ENCODE measurements at places on chromosomes 6 and 20.

GRCh38 chr6:114569669-114570068, 226.8 kb upstream of the HS3ST5 start:
- no peak for DNase-seq

GRCh38 chr20:52971498-52972189, 514 bp upstream of the TSHZ2 start:
- DNase-seq: no peak

DNA sequence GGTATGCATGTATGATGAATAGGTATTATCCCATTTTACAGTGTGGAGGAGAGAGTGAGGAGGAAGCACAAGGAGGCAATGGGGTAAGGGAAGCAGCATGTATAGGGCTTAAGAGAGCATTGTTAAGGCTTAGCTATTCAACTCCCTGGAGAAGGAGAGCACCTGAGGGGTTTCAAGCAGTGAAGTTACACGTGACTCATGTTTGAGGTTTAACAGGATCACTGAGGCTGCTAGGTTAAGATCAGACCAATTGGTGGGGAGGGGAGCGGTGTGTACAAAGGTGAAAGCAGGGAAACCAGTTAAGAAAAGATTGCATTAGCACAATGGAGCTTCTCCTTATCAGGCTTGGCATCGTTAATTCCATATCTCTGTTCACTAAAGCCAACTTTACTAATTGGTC, 64.4 kb upstream of the NHSL1 start:
- DNase-seq: no peak

GRCh38 chr6:141968632-141969031, 164.1 kb upstream of the GJE1 start:
- DNase-seq: no peak

GRCh38 chr20:20078041-20078440, 25.7 kb downstream of the CFAP61 start:
- no peak for DNase-seq

DNA sequence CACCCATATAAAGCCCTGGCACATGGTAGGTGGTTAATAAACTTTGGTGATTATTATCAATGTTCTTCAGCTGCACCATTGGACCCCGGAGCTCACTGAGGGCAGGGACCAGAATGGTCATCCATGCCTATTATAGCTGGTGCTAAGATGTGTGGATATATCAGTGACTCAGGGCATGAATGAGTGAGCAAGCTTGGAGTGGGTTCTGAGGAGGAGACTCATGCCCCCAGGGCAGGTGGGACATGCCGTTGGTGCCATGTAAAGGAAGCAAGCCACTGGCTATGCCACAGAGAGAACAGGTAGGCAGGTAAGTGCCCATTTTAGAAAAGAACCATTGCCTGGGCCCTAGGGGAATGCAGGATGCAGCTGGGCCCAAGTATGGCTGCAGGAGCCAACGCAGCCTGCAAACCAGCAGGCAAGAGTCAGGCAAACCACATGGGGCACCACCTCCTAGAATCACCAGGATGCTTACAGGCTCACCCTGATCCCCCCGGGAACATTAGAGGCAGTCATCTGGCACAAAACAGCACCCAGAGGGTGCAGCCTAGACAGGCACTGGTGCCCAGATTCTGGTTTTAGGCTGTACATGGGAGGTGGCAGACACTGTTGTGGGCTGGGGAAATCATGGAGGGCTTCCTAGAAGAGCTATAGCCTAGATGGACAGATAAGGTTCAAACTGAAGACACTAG, 23.5 kb downstream of the PLAGL2 start:
- DNase-seq: no peak

- no peak for DNase-seq
Measured at GRCh38 chr6:122788663-122789181, 336 bp upstream of the SMPDL3A start.

DNA sequence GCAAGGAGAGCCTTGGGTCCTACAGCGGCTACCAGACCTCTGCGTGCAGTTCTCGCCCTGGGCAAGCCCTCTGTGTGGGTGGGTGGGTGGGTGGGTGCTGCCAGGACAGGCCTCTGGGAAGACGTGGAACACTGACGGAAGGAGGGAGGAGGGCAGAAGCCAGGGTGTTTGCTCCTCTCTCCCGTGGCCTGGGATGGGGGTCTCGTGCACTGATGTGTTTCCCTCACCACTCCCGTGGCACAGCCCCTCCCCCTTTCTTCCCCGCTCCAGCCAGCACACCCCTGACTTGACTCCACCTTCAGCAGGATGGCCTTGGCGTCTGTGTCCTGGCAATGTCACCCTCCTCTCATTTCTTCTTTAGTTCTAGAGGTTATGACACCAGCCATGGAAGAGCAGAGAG, 130.0 kb downstream of the CDH26 start:
- DNase-seq: no peak

DNA sequence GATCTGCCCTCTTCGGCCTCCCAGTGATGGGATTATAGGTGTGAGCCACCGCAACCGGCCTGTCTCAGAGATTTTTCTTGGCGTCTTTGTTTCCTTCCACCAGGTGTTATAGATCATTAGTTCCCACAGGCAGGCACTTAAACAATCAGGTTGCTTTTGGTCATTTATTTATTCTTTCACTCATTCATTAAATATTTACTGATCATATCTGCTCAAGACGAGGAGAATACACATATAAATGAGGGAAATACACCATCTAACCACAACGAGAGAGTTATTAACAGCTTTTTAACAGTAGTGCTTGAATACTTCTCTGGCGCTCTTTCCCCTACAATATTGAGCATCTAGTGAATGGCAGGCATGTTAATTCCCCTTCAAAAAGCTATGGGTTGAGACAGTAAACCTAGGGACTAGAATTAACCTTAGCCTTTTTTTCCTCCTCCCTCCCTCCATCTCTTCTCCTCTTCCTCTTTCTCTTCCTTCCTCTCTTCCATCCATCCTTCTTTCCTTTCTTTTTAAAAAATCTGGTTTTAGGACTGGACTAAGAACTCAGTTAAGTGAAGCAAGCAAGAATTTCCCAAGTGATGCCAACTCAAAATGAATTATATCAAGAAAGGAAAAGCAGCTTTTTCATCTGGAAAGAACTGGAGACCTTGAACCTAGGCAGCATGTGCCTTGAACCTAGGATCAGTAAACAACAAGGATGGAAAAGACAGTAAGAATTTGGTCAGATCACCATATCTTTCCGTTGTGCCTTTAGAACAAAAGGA, 41.1 kb upstream of the RFPL4B start:
- DNase-seq: no peak

GRCh38 chr20:1561350-1561749, 3.8 kb upstream of the SIRPD start:
- DNase-seq: no peak

- no peak for DNase-seq
Measured at GRCh38 chr6:6405997-6406714, 85.7 kb upstream of the F13A1 start.

GRCh38 chr6:131685266-131685780, 15.9 kb downstream of the OR2A4 start:
- DNase-seq: no peak

- no peak for DNase-seq
Measured at GRCh38 chr20:64241061-64241460, 14.5 kb upstream of the PCMTD2 start.

DNA sequence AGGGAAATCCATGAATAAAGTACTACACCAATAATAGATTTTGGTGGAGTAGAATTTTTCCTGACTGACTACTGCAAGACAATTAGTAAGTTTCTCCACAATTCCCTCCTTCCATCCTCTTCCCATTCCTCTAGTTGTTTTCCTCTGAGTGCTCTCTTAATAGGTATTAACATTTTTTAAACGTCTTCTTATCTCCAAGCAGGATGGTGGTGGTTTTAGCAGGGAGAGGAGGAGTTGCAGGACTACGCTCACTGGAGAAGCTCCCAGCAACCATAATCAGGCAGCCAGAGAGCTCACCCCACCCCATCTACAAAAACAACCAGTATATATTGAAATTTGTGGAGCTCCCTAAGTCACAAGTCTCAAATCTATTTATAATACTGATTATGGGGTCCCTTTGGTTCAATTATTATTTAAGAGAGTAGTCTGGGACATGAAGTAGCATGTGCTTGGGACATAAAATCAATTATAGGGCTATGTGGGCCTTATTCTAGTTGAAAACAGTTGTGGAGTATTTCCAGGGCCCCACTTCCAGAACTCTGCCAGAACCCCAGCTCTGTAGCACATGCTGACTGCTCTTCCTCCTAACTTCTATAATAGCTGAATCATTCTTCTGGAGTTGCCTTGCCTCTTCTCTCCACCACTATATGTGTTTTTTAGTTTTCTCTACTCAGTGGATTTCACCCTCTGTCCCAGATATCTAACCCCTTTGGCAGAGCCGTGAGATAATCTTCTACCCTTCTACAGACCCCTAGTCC, 49.8 kb downstream of the MYB start:
- no peak for DNase-seq

- no peak for DNase-seq
Measured at GRCh38 chr20:19404826-19405225, 192.4 kb downstream of the SLC24A3 start.

DNA sequence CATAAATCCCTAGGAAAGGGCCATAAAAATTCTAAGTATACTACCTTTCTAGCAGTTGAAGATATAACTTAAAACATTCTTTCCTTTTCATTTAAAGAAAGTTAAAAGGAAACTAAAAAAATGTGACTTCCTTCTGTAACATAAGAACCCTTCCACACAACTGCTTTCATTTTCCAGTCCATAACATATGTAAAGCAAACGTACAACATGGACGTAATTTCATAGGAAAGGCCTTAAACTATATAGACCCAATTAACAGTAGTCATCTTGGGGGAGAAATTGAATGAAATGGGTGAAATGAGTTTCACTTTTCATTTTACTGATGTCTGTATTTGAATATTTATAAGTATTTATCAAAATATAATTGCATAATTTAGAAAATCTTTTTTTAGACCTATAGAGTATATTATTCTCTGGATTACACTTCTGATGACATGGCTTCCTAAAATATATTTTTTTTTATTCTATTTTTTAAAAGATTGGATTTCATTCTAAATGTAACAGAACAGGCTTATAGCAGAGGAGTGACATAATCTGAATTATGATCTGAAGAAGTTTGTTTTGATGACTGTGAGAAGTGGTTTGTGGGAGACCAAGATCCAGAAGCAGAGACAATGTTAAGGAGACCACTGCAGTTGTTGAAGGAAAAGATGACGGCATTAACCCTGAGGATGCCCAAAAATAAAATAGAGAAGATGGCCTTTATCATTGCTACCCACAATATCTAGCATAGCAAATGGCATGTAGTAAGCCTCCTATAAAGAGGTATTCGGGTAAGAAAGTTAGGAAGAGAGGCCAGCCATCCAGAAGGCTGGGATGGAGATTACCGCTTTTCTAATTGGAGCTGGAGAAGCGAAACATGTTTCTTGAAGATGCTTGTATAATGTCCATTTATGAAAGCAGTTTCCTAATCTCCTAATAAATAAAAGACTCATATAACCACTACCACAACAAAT, 260.4 kb downstream of the PTPRK start:
- no peak for DNase-seq

- DNase-seq: no peak
Measured at GRCh38 chr6:132790450-132790849, 8.0 kb downstream of the SLC18B1 start.

DNA sequence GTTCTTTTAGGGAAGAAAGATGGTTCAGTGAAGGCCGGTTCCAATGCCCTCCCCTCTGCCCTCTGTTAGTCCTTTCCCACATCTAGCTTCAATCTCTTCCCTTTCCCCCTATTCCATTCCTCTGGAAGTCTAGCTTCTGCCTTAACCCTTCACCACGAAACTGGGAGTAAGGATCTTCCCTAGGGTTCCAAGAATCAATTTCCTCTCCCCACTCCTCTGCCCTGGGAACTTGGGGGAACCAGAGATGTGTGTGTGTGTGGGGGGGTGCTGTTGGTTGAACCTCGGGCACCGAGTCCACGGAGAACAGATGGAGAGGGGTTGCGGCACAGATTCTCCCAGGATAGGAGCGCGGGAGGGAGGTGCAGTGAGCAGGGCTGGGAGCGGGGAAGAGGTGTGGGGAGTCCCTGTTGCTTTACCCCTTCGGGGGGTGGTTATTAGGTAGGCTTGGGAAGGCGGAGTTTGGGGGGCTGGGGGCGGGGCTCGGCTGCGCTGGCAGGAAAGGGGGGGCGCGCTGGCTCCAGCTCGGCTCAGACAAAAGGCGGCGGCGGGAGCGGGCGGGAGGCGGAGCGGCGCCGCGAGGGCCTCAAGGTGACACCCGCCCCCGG, at the start of gene TMEM151B:
Gene TMEM151B, plus strand, starts transcription at position 530 of the 605 bp plus-strand sequence. CDS start 293 bp downstream, outside the sequence.
- no peak for DNase-seq

DNA sequence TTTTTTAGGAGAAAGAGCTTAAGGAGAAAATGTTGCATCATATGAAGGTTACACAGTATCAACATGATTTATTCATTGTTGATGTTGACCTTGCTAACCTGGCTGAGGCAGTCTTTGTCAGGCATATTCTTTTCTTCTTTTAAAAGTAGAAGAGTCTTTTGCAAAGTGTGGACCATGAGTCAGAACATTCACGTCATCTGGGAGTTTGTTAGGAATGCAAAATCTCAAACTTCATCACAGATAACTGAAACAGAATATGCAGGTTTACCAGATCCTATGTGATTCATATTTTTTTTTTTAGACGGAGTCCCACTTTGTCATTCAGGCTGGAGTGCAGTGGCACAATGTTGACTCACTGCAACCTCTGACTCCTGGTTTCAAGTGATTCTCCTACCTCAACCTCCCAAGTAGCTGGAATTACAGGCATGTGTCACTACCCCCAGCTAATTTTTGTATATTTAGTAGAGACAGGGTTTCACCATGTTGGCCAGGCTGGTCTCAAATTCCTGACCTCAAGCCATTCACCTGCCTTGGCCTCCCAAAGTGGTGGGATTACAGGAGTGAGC, 530.4 kb upstream of the BTBD3 start:
- no peak for DNase-seq

DNA sequence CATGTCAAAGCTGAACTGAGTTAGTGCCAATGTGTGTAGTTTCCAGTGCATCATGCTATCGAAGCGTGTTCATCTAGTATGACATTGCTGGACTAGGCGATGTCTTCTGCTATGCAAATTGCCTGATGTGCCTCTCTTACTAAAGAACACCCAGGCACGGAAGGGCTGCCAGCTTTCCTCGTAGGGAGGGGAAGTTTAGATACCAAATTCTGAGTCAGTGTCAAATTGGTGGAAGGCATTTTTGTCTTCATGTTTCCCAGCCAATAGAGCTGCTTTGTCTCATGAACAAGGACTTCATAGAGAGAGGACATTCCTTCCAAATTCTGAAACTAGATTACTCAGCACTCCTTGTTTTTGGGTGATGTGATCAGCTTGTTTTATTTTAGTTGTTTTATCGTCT, 320.1 kb downstream of the BTBD3 start:
- no peak for DNase-seq

- no peak for DNase-seq
Measured at GRCh38 chr20:11431621-11432020, 486.1 kb upstream of the BTBD3 start.

GRCh38 chr6:126722411-126722810, 382.5 kb downstream of the CENPW start:
- DNase-seq: no peak

DNA sequence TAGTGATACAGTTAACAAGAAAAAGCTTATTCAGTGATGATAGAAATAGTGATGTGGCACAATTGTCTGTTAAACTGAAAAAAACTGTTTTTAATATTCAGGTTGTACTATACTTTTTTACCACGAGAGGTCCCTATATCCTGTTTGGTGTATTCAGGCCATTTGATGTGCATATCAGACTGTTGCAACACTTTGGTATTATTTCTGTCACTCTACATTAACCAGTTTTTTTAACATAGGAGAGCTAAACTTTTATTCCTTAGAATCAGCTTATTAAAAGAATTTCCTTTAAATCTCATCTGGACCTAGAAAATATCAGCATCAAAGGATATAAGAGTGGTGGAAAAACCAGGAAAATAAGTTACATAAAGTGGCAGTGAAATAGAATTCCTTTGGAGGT, 36.8 kb downstream of the TSPYL4 start:
- no peak for DNase-seq

Measured in esophagus squamous epithelium (tissue), 5 donors.